HL-60 (cell line): ENCODE measurements at places on chromosomes 6 and 20.

- DNase-seq = peak; percentile 17
Observed at GRCh38 chr20:3000852-3001523, 42.4 kb upstream of the GNRH2 start.

GRCh38 chr6:150267686-150268561 lies 100.9 kb upstream of the IYD start:
- DNase-seq = no peak

GRCh38 chr6:156914181-156914580 lies 137.0 kb downstream of the ARID1B start:
- DNase-seq = no peak

- DNase-seq = peak; percentile 1
Observed at GRCh38 chr6:101290346-101290745, 103.2 kb upstream of the GRIK2 start.

DNA sequence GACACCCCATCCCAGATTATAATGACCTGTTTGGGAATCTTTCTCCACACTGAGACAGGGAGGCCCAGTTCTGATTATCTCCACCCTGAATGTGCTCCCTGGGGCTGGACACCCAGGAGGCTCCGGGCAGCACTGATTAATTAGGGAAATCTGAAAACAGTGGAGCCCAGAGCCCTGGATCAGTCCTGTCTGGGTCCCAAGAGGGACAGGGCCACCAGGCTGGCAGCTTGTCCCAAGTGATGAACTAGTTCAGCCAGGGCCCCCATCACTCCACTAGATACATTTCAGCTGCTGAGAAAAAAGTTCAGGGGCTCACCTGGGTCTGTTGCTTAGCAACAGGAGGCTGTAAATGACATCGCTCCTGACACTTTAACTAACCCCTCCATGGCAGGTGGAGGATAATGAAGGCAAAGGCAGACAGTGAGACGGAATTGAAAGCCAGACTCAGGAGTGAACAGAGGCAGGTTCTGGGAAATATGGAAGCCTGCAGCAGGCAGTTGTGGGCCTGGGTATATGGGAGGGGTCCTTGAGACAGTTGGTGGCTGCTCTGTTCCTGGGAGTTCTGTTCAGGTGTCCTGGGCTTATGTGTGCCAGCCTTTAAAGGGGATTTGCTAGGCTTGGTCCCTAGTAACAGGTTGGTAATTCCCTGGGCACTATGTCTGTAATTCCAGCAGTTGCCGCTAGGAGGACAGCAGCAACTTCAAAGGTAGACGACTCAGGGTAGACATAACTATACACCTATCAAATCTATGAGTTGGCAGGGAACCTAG lies 78.3 kb upstream of the CTNNBL1 start:
- DNase-seq = peak; percentile 3

GRCh38 chr6:136947037-136947436 lies 24.9 kb downstream of the SLC35D3 start:
- no peak for DNase-seq

GRCh38 chr20:38872036-38872435 lies 54.2 kb upstream of the FAM83D start:
- no peak for DNase-seq

DNA sequence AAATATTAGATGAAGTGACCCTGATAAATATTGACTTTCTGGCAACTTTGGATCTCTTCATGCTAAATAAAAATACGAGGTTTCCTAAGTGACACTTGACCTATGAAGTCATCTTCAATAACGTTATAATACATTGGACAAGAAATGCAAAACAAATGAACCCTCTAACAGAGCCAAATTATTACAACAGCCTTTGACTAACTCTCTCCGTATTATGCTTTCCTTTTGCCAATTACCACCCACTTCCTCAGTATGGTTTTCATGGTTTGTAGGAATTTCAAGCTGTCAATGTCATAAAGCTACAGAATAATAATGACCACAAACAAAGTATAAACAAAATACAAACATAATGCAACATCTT lies 210.5 kb downstream of the MOXD1 start:
- DNase-seq = no peak

GRCh38 chr6:48426636-48427035 lies 315.6 kb upstream of the PTCHD4 start:
- peak; percentile 0 for DNase-seq

- no peak for DNase-seq
Observed at GRCh38 chr20:24770628-24771541, 178.2 kb upstream of the CST7 start.

GRCh38 chr20:9467995-9468394 lies 46.4 kb upstream of the LAMP5 start:
- DNase-seq = no peak

DNA sequence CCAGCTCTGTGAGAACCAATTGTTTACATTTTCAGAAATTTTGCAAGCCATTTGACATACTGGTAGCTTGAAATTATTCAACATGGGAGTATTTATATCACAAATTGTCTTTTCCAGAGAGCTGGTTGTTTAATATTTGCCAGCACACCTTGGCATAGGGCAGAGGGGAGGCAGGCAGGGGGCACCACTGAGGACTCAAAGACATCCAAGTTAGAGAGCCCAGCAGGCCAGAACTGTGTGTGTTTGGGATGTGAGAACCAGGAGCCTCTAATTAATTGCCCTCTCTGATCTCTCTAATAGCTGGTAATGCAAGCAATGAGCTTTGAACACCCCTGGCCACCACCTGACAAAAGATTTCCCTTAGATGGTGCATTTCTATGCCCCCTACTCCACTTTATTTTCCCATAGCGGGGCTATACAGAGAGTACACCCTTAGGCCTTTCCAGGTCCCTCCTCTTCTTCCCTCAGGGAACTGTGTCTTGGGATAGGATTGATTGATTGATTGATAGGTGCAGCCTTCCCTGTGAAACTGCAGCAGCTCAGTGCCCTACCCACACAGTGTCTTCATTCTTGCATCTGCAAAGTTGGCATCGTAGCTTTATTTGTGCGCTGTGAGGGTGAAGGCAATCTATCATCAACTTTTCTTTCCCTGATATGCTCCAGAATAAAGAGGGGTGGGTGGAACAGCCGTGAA lies 29.2 kb downstream of the MOCS1 start:
- no peak for DNase-seq

- peak; percentile 17 for DNase-seq
Observed at GRCh38 chr6:18391023-18391422, 3.9 kb downstream of the RNF144B start.
